ENCODE measurements at places on chromosomes 4 and X.

GRCh38 chr4:38662522-38663089, 1.4 kb upstream of the KLF3 start:
- no peak for DNase-seq

DNA sequence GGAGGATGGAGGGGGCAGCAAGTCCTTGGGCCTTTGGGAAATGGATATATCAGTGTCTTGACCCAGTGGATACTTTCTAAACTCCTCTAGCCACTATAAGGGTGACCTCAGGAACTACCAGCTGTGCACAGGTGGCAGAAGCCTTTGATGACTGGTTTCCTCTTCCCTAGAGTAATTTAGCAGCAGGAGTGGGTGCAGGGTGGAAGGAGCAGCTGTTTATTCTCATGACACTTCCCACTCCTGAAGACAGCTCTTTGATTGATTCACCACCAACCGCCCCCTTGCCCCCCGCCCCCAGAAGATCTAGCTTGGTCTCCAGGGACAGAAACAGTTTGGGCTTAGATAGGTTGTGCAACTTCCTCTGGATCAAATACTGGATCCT, 63.0 kb downstream of the GPC3 start:
- no peak for DNase-seq

GRCh38 chr4:138035781-138036258, 206.3 kb downstream of the SLC7A11 start:
- DNase-seq, result no peak

DNA sequence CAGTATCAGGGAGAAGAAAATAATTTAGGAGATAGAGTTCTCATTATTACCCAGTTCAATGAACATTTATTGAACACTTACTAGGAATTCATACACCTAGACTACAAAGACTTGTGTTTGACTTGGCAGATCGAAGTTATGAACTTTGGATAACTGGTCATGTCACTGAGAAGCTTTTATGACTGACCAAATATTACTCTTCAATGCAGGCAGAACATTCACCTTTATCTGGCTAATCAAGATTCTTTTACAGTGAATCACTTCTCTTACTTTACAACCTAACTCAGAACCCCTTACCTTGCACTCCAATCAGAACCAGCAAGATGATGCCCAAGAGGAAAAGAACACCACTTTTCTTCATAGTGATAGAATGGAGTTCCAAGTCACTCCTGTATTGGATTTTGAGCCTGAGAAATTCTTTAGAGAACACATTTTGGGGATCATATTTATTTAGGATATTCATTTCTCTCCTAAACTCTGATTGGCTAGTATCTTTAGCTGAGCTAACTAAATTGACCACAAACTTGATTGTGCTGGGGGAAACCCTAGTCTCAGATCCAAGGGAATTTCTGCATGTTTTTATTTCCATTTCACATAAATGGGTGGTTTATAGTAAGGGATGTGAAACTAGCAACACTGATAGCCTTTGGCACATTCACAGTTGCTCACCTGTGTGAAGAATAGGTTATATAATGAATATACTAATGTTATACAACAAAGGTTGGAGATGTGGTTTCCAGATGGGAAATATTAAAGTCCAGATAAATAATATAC, at the start of gene CXCL9:
CXCL9 (minus strand) TSS at position 421 of the 774 bp plus-strand sequence; CDS start at position 361, 60 bp downstream.
- DNase-seq, result no peak

DNA sequence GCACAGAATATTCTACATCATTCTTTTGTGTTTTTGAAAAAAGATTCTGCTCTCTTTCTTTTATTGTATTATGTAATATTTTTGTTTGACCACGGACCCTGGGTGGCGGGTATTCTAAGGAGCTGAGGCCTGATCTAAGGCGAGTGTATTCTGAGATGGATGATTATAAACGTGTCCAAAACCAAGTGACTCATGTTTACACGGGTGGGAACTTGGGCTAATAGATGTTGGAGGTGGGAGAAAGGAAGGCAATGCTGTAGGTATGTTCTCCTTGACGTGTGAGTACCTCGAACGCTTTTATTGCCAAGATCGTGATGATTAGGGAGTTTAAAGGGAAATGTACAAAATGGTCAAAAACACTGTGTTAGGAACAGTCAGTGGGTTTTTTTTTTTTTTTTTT, 188.9 kb upstream of the FAT1 start:
- DNase-seq, result no peak

DNA sequence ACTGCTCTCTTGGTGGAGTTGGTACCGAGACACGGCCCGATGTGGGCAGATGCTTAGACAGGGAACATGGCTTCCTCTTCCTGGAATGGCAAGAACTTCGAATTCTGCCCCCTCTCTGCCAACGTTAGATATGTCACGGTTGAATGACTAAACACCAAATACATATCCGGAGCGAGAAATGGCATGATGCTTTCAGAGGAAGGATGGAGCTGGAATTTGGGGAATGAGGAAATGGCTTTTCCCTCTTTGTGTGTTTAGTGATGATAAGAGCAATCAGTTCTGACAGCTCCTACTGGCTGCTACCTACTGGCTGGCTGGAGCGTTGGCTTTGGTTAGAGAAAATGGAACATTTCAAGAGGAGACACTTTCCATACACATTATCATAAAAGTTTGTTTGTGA, 140.0 kb downstream of the DHRSX start:
- DNase-seq, result no peak

All from stimulated activated CD8-positive, alpha-beta memory T cell treated with anti-CD3 and anti-CD28 coated beads, Interleukin-15, amount 100 ng/mL, for 48 hours (primary cell).